Natural killer cell (primary cell): ENCODE measurements at places on chromosomes 3 and 15. TPM values are rescaled to one million over a fixed set of nuclear protein-coding genes. Genes with fewer than 3 reads are reported as not detected.

DNA sequence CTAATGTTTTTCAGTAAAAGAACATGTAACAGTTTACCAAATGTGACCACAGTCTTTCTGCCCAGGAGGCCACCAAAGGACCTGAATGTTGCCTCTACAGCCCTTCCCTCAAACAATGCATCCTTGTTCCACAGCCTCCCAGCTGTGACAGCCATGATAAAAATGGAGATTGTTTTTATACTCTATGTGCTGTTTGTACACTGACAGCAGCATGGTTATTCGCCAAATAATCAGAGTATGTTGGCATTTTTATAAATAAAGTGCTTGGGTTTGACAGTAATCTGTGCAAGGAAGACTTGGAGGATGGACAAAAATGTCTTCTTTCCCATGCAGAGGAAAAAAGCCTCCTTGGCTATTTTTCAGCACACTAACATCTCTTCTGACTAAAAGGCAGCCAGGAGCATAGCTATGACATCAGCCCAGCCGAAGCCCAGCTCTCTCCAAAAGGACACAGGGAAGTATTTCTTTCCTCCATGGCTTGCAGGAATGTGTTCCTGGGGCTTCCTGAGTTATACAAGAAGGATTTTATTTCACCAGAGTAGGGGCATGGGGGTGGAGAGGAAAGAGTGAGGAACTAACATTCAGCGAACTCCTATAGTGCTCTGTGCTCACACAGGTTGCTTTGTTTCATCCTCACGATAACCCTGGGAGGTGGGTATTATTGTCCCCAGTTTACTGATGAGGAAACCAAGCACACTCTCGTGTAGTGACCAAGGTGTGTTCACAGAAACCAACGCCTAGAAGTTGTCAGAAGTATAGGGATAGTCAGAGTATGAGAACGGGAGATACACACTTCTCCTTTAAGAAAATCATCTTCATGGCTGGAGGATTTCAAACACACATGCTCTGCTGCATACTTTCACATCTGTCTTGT, 339.7 kb downstream of the MECOM start:
- DNase-seq = no peak

- DNase-seq = no peak
Measured at GRCh38 chr3:171809611-171809860, 747 bp downstream of the PLD1 start.

Gene VGLL3
- total RNA-seq = not detected

Gene CCDC12
- total RNA-seq = 104 TPM

DNA sequence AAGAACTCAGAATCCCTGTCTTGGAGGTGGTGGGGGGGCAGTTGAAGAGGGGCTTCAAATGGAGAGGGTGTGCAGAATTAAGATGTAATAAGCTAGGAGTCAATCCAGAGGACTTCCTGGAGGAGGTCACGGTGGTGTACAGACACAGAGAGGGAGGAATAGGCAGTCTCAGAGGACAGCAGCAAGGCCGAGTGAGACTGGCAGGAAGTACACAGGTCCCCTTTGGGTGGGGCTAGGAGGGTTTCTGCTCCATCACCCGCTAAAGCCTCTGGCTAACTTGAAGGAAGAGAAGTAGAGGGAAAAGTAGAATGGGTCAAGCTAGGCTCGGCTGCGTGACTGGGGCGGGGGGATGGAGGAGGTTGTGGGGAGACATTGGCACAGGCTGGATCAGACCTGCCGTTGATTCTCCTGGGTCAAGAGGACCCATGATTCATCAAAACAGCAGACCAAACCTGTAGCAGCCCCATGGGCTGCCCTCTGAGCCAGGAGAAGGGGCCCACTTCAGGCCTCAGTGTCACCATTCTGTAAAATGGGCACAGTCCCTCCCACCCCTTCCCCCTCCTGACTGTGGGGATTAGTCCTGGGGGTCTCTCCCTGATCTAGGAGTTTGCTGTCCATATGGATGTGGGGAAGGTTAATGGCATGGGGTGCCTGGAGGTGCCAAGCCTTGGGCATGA, 16.9 kb downstream of the CSPG4 start:
- DNase-seq = no peak

GRCh38 chr3:20683910-20684309, 497.9 kb upstream of the SGO1 start:
- no peak for DNase-seq

Gene SEMA3B
- 0.97 TPM for total RNA-seq

GRCh38 chr3:7075117-7075516, 214.2 kb downstream of the GRM7 start:
- no peak for DNase-seq

Gene SLC12A1
- total RNA-seq = not detected

DNA sequence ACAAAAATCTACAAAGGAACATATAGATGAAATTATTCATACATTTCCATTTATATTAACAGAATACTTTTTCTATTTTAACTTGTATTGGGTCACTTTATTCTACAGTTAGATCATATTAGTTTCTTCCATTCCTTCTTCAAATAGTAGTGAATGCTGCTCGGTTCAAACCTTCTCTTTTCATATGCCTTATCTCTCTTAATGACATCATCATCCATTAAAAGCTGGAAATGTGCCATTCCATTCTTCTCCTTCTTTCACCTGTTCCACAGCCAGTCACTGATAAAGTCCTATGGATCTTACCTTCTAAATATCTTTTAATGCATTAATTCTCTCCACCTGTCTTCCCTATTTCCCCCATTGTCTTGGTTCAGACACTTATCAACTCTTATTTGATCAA, 358.0 kb upstream of the POU1F1 start:
- DNase-seq = no peak

GRCh38 chr3:119527714-119528113, 29.4 kb downstream of the TIMMDC1 start:
- DNase-seq = no peak

Gene HESX1
- total RNA-seq = not detected

DNA sequence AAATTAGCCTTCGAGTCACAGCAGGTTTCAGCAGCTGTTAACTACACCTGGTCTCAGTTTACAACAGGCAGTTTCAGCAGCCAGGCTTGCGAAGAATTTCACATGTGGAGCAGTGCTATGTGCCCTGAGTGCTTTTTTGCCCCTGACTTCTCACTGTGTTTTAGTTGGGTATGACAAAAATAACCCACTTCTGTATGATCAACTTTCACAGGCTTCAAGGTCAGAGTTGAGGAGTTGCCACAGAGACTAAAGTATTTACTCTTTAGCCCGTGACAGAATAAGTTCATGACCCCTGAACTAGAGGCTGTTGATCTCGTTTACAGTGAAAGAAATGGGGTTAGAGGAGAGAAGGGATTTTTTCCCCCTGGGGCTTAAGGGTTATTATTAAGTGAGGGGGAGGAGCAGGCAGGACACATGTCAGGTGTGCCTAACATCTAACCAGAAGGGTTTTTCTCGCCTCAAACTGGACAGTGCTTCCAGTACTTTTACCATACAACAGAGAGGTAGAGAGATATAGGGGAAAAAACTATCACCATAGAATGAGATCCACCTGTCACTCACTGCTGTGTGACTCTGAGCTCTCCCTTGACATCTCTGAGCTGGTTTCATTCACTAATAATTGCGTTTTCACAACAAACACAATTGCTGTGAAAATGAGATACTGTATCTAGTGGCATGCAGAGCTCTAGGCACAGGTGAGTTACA, 14.0 kb upstream of the TOPBP1 start:
- no peak for DNase-seq

DNA sequence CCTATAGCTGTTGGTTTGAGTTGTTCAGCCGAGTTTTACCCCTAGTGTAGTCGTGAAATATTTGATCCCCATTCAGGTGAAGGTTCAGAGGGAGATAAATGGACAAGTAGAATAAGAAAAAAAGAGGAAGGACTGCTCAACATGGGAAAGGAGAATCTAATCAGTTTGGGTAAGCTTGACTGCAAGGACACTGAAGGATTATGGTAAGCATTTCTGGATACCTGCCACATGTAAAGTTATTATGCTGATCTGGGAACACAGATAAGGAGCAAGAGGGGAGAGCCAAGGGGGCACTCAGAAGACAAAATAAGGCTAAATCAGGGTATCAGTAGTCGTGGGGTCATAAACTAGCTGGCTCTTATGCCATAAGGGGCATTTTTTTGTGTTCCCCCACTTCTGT, 49.9 kb downstream of the TFG start:
- no peak for DNase-seq

Gene CDV3
- total RNA-seq = 228 TPM

DNA sequence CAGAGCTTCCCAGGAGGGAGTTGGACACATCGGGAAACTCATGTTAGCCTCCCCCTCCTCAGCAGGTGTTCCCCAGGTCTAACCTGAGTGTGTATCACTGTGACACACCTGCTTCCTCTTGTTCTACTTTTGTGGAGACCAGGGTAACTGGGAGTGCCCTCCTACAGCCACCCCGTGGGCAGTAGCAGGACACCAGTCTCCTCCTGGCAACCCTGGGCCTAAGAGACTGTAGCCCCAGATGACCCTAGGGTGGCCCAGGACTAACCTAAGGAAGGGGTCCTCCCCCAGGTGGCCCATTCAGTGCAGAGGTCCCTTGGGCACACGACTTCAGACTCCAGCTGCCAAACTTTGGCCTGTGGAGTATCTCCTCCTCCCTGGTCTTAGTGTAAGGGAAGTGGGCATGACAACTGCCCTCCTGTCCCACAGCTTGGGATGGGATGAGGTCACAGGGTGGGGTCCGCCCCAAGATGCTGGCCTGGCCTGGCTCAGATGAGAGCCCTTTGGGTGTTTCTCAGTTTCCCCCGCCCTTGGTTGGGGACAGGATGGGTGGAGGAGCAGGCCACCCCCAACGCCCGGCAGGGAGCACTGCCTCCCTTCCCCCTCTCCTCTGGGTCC, 4.8 kb downstream of the CSK start:
- no peak for DNase-seq

Gene SMCO1
- not detected for total RNA-seq

Gene GNAT1
- not detected for total RNA-seq

DNA sequence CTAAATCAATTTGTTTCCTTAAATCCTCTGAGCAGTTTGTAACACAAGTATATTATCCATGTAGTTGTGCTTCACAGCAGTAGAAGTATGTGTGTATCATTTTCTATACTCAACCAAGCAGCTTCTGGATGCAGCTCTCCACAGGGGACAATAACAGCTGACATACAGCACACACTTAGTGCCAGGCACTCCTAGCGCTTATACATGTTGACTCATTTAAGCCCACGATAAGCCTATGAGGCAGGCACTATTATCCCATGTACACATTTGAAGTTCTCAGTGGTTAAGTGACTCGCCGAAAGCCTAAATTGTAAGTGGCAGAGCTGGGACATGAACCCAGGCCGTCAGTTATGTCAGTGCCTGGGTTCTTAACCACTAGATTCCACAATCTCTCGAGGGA, 20.3 kb upstream of the LPP start:
- no peak for DNase-seq
